ENCODE measurements at places on chromosomes 3 and 15. TPM values are rescaled to one million over a fixed set of nuclear protein-coding genes. Genes with fewer than 3 reads are reported as not detected.

GRCh38 chr3:17077606-17078005, 192.9 kb downstream of the PLCL2 start:
- DNase-seq: peak; percentile 33

- no peak for DNase-seq
These were observed 10.8 kb downstream of the TF start for GRCh38 chr3:133756716-133757694.

GRCh38 chr3:105806359-105806758, 62.5 kb downstream of the CBLB start:
- no peak for DNase-seq

GRCh38 chr3:65922441-65922840, 116.3 kb downstream of the MAGI1 start:
- DNase-seq: no peak

GRCh38 chr3:114569186-114569585, 275.4 kb downstream of the TIGIT start:
- no peak for DNase-seq

- DNase-seq: no peak
These were observed 24.2 kb downstream of the WDR93 start for GRCh38 chr15:89714775-89715174.

- no peak for DNase-seq
These were observed 3.3 kb downstream of the LMAN1L start for GRCh38 chr15:74815961-74816360.

DNA sequence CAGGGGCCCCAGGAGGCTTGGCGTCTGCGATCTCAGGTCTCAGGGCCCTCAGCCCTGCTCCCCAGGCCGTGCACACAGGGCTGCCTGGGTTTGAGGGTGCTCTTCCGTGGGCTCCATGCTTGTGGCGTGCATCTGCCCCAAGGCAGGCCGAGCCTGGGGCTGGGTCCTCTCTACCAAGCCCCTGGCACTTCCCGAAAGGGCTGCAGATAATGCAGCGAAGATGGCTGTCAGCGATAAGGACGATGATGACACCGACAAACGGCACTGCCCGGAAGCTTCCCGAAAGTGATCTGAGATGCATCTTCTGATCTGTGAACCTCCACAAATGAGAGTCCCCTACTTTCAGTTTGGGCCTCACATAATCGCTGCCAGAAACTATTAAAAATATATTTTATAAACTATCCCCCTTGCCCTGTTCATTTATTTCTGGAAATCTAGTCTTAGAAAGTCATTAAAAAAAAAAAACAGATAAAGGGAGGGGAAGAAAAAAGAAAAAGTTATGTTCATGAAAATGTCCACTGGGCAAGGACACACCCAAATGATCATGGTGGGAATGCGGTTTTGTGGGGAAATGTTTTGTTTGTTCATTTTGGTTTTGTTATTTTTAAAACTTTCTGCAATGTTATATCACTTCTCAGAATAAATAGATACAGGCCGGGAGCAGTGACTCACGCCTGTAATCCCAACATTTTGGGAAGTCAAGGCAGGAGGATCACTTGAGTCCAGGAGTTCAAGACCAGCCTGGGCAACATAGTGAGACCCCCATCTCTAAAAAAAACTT, 51.5 kb downstream of the RPN1 start:
- DNase-seq: no peak

GRCh38 chr3:133775309-133775708, 29.1 kb downstream of the TF start:
- DNase-seq: no peak

- no peak for DNase-seq
These were observed 107.3 kb downstream of the HERC1 start for GRCh38 chr15:63726491-63726890.

GRCh38 chr3:112074616-112075497, 11.3 kb upstream of the C3orf52 start:
- no peak for DNase-seq

GRCh38 chr15:36175186-36175740, 404.2 kb upstream of the CDIN1 start:
- no peak for DNase-seq

DNA sequence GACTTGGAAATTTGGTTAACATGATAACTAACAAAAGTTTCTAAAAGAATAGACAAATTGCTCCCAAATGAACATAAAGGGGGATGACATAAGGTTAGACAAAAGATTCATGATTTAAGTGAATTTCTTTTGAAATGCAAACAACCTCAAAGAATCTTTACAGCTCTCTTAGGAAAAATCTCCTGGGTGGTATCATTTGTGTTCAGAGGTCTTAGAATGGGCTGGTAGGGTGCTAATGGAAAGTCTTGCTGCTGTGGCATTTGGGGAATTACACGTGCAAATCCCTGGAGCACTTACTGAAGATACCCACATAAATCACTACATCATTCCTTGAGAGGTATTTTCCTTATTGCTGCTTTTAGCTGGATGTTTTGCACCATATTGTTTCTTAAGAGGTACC, 14.4 kb upstream of the ROBO2 start:
- DNase-seq: no peak

- DNase-seq: peak; percentile 81
These were observed 116.7 kb upstream of the MRPS22 start for GRCh38 chr3:139227165-139227564.

Gene ISLR
- total RNA-seq: 23.2 TPM

Gene WDR49
- total RNA-seq: 16.0 TPM

Gene CASR
- total RNA-seq: not detected

Gene GPR87
- not detected for total RNA-seq

Gene APBA2
- 0.69 TPM for total RNA-seq

Gene CCDC80
- 179 TPM for total RNA-seq

Measured in right cardiac atrium (tissue), 5 donors.